Progenitor cell of endocrine pancreas (in vitro differentiated cells): ENCODE measurements at places on chromosomes 7 and 10. TPM values are rescaled to one million over a fixed set of nuclear protein-coding genes. Genes with fewer than 3 reads are reported as not detected.

The HOXA1 gene
- 27.4 and 31.2 TPM in 2 replicates for total RNA-seq

DNA sequence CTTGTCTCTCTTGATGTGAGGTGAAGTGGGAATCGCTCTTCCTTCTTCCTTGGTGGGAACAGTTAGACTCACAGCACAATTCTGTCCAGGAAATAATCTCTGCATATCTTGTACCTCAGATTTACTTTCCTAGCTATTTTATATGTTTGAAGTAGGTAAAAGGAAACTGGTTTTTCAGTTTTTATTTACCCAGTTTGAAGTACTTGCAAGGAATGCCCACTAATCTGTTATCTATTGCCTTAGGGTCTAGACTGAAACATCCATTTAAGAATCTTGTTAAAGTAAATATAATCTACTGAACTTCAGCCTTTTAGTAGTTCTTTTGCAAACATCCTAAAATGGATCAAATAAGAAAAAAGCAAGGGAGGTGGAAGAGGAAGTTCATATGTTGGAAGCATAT lies 229.8 kb downstream of the KCND2 start:
- no peak for DNase-seq

GRCh38 chr7:29090836-29091601 lies 55.3 kb downstream of the CPVL start:
- no peak for DNase-seq

- no peak for DNase-seq
Measured at GRCh38 chr10:43036481-43037428, 40.1 kb upstream of the RET start.

The TRAPPC14 gene
- 29.6 and 30.7 TPM in 2 replicates for total RNA-seq
